Occipital lobe (tissue), 3 donors: ENCODE measurements at places on chromosomes 2 and 18. TPM values are rescaled to one million over a fixed set of nuclear protein-coding genes. Genes with fewer than 3 reads are reported as not detected.

DNA sequence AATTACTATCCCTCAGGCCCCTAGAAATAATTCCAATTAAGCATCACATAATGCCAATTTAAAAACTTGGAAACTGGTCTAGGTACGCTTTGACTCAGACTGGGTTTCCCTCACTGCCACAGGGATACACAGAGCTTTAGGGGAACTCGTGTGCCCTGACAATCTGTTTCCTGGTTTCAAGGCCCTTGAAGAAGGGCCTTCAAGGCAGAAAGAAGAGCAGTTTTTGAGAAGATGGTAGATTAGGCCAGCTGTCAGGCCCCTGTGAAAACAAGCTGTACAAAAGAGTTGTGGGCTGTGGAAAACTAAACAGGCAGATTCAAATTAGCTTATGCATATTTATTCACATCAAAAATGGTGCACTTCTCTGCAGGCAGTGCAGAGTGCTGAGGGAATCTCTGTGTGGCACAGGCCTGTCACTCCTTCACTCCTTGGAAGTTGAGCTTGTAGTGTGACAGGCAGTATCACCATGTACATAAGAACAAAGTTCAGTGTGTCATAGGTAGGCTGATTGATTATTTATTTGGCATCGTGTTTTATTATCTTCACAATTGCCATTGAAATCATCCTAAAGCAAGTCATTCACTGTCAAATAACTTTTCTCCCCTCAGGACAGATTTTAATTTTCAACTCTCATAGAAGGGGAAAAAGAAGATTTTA, 614.4 kb upstream of the GYPC start:
- DNase-seq: no peak

GRCh38 chr2:176638167-176639015, 369.1 kb downstream of the MTX2 start:
- DNase-seq: peak; percentile 12

DNA sequence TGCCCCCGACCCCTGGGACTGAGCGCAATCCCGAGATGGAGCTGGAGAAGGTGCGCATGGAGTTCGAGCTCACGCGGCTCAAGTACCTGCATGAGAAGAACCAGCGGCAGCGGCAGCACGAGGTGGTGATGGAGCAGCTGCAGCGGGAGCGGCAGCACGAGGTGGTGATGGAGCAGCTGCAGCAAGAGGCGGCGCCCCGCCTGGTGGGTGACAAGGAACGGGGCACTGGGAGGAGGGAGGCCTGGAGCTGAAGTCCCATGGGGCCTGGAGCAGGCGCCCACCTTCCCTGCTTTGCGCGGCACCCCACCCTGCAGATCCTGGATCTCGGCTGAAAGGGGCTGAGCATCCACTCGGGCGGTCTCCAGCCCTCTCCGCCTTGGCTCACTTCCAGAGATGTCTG, 1.2 kb downstream of the TMEM247 start:
- DNase-seq: no peak

DNA sequence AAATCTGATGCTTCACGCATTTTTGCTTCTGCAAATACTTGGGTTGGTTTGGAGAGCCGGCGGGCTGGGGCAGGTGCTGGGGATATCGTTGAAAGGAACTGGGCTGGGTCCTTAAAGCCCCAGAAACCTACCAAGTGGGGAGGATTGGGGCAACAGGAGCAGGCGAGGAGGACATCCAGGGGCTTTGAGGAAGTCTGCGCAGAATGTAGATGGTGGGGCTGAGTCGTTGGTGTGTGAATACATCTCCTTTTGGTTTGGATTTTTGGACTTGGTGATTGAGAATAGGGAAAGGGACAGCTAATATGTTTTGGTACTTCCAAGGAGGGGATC, 1.1 kb downstream of the DCC start:
- no peak for DNase-seq

DNA sequence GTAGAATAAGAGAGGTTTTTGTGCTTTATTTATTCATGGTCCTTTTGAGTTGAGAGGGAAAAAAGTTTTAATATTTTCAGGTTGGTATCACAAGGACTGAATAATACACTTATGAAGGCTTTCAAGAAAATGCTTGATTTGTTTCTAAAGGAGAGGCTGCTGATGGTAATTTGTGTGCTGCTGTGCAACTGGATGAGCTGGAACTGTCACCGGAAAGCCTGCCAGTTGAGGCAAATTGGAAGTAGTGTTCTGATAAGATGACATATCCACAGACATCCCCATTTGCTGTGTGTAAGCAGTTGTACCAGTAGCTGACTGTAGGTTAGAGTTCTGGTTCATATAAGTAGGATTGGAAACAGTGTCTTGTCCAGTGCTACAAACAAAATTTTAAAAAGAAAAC, 21.6 kb upstream of the CACNB4 start:
- no peak for DNase-seq

DNA sequence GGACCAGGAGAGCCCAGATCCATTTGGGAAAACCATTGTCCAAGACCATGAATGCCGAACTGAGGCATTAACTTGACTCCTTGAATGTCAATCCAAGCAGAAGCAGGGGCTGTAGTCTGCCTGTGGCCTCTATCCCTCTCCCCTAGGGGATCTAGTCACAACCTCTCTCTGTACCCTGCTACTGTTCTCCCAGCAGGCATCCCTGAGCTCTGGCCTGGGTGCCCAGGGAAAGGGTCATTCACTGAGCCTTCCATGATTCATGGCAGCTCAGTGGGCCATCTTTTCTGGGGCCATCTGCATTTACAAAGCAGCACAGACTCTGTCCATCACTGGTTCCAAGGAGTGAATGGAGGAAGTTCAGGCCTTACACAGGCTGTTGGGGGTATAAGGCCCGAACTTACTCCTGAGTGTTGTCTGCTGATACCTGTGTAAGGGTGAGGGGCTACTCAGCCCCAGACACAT, 151.8 kb downstream of the ZFP36L2 start:
- DNase-seq: no peak

- DNase-seq: no peak
Observed at GRCh38 chr2:58521803-58522554, 280.9 kb upstream of the FANCL start.

DNA sequence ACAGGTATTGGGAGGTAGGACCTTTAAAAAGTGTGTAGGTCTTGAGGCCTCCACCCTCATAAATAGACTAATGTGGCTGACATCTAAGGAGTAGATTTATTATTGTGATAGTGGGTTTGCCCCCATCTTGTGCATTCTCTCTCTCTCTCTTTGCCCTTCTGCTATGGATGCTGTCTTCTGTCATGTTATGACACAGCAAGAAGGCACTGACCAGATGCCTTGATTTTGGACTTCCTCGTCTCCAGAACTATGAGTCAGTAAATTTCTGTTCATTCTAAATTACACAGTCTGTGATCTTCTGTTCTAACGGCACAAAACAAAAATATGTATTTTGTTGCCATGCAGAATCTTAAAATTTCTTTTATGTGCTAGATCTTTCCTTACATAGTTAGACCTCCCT, 66.9 kb downstream of the ATAD2B start:
- DNase-seq: no peak

GRCh38 chr2:191936882-191937405, 90.1 kb upstream of the CAVIN2 start:
- no peak for DNase-seq

GRCh38 chr2:2706306-2706705, 375.2 kb upstream of the MYT1L start:
- DNase-seq: no peak

GRCh38 chr18:76370201-76370600, 124.8 kb downstream of the ZNF516 start:
- no peak for DNase-seq

- peak; percentile 39 for DNase-seq
Observed at GRCh38 chr18:77366720-77367641, 117.3 kb downstream of the GALR1 start.

GRCh38 chr2:147273106-147273505, 571.7 kb upstream of the ACVR2A start:
- no peak for DNase-seq

DNA sequence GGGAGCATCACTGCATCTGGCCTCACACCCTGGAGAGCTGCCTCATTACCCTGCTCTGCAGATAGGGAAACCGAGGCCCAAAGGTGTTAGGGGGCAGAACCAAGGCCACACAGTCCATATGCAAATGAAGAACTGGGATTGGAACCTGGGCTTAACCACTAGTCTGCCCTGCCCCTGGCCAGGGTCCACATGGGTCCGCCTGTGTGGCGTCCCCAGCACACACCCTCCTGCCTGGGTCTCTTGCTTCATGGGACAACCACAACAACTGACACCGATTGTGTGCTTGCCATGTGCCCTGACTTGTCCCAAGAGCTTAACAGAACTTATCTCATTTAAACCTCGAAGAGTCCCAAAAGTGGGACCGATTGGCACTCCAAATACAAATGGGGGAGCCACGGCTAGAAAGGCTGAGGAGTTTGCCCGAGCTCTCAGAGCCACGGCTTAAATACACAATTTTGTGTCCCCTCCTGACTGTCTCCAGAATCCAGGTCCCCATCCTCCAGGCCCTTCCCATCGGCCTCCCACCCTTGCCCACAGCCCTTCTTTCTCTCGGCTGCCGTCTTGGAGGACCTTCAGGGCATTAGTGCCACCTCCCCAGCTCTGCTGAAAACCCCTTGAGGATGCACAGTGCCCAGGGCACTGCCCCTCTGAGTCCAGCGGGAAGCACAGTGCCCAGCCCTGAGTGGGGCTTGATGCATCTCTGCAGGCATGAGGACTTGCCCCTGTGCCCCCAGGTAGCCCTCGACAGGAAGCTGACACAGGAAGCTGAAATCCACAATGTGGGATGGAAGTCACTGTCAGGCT, 5.8 kb upstream of the DUSP2 start:
- DNase-seq: no peak

GRCh38 chr2:168912901-168913369, 11.8 kb downstream of the G6PC2 start:
- peak; percentile 68 for DNase-seq

- DNase-seq: no peak
Observed at GRCh38 chr18:7116792-7117389, 706 bp downstream of the LAMA1 start.

GRCh38 chr2:239241431-239241960, 159.3 kb downstream of the HDAC4 start:
- DNase-seq: no peak

- no peak for DNase-seq
Observed at GRCh38 chr2:46352621-46353020, 55.4 kb downstream of the EPAS1 start.

DNA sequence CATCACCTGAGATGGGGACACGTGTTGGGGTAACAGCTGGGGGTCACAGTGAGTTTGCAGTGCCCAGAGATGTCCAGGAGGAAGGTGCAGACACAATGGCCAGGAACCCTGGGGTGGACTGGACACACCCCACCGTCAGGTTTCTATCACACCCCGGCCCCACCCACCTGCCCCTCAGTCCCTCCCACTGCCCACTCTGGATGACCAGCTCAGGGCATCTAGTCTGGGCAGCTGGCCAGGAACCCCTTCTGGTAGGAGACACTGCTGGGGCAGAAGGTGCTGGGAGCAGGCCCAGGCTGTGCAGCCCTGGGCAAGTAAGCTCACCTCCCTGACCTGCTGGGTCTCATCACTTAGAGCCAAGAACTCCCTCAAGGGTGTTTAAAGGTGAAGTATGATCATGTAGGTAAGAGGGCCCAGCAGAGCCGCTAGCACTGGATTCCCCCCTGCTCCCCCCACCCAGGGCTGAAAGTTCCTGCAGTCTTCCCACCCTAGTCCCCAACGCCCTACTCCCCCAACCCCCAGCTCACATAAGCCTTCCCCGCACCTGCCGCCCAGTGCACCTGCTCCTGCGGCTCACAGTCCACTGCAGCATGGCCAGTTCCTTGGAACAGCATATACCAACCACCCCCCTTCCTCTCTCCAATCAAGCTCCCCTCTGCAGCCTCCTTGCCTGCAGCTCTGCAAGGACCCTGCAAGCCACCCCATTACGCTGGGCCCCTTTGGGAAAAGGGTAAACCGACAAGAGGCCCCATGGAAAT, 17.3 kb downstream of the BIN1 start:
- DNase-seq: no peak

DNA sequence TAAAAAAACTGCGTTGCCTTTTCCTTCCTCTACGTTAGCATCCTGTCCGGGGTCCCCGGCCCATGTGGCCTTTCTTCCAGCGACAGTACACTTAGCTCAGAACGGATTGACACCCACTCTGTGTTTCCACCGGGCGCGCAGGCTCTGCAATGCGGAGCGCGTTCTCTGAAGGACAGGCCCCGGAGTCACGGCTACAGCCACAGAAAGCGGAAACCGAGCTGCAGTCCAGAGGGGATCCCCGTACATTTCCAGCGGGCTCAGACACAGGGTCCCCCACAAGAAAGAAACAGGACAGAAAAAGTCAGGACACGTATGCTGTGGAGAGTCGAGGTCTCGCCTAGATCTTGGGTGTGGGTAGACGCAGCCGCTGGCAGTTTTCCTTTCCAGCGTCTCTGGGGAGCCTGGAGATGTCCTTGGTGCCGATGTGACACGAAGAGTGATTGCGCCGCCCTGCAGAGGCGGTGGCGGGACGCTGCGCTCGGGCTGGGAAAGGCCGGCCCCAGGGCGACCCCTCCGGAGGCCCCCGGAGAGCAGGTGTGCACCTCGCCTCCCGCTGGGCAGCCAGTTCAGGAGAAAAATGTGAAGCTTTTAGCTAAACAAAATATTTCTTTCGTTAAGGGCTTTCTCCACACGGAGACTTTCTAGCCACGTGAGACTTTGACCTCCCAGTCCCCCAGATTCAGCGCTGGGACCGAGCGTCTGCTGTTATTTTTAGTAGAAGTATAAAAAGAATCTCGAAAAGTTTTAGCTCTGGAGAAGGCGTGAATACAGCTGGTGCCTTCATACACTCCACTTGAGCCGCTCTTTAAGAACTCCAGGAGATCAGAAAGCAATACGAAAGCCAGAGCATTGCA, 1.3 kb upstream of the ACKR3 start:
- no peak for DNase-seq

- DNase-seq: no peak
Observed at GRCh38 chr18:78618726-78619125, 360.9 kb upstream of the SALL3 start.

- no peak for DNase-seq
Observed at GRCh38 chr2:105926960-105927678, 182.4 kb downstream of the NCK2 start.

DNA sequence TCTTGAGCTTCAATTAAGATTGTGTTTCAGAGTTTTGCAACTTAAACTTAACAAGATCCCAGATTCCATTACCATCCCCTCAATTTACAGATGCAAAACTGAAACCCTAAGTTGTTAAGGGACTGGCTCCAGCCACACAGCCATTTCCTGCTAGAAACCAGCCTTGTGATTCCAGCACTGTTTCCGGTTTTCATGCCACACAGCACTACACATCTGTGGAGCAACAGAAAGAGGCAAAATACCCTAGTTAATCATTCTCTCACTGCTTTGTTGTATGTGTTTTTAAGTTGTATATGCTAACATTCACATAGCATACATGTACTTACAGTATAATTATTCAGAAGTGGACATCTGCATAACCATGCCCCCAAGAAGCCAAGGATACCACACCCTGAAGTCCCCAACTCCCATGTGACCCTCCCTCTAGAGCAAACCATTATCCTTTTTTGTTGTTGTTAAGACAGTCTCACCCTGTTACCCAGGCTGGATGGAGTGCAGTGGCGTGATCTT, 87.4 kb downstream of the MYO5B start:
- no peak for DNase-seq

SPTBN1 gene
- 501 TPM for total RNA-seq

AGAP1 gene
- 27.5 TPM for total RNA-seq

FEZ2 gene
- 54.3 TPM for total RNA-seq

ANKAR gene
- total RNA-seq: 55.4 TPM

LYPD1 gene
- 17.8 TPM for total RNA-seq

RABL2A gene
- total RNA-seq: 15.1 TPM

DPP4 gene
- 6.4 TPM for total RNA-seq

PROKR1 gene
- 2.0 TPM for total RNA-seq

REG3G gene
- total RNA-seq: not detected

TMEM87B gene
- total RNA-seq: 15.3 TPM

TNFRSF11A gene
- total RNA-seq: 1.6 TPM

SAG gene
- total RNA-seq: not detected

NIF3L1 gene
- total RNA-seq: 34.9 TPM

PAIP2B gene
- 19.0 TPM for total RNA-seq

MARCO gene
- total RNA-seq: 0.31 TPM

CDH20 gene
- total RNA-seq: 7.3 TPM
